Kasumi-1 (cell line): ENCODE measurements at places on chromosomes 3 and 15.

DNA sequence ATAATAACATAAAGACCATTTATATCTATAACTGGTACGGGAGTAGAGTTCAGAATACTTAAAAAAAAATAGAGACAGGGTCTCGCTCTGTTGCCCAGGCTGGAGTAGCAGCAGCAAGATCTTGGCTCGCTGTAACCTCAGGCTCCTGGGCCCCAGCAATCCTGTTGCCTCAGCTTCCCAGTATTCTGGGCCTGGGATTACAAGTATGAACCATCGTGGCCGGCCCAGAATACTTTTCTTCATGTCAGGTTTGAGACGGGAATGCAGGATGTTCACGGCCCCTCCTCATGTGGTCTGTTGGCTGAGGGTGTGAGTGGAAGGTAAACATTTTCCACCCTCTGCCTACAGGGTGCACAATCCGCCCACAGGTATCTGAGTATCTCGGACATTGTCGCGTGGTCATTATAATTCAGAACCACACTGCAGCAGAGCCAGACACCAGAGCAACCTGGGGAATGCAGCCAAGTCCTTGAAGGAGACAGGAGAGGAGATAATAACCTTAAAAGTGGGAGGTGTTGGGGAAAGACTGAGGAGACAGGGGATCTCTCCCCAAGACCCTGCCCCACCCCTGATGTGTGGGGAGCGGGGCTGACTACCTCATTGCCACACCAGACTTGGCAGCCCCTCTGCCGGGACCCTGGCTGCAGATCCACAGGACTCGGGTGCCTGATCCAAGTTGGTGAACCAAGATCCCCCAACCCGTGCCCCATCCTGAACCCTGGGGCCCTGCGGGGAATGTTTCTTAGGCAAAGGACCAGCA, 106.8 kb downstream of the ADCY5 start:
- DNase-seq = no peak

DNA sequence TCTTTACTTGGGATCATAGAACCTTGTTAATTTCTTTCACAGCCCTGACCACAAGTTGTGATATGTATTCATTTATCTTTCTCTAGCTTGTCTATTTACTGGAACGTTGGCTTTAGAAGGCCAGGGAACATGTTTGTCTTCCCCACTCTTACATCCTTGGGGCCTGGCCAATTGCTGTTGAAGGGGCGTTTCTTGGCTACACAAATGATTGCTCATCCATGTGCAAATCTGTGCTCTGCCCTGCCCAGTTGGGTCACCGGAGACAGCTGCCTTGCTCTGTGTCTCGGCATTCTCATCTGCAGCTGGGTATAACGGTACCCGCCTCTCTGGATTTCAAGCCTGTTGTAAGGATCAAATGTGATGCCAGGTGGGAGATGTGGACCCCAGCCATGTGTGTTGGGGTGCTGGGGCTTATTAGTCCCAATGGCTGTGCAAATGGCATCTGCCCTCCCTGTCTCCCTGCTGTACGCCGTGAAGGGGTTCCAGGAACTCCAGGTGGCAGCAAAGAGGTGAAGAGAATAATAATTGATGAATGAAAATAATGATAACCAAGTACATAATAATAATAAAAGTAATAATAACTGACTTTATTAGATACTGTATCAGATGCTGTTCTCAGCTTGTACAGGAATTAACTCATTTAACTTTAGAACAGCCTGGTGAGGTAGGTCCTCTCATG, 24.0 kb upstream of the TLE3 start:
- no peak for DNase-seq

DNA sequence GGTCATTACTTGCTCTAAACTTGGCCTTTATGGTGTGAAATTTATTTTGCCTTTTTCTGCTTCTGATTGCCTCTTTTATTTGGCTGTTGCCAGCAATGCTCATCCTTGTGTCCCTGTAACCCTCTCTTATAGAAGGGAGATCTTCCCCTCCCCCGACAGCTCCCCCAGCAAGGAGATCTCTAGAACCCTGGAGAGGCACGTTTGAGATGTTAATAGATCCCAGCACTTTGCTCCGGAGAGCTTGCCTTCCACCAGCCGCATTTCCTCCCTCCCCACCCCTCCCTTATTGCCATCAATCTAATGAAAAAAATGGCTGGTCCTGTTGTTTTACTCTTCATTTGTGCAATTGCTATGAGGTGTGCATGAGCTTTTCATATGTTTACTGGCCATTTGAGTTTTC, 18.2 kb downstream of the TRIM71 start:
- DNase-seq = no peak

DNA sequence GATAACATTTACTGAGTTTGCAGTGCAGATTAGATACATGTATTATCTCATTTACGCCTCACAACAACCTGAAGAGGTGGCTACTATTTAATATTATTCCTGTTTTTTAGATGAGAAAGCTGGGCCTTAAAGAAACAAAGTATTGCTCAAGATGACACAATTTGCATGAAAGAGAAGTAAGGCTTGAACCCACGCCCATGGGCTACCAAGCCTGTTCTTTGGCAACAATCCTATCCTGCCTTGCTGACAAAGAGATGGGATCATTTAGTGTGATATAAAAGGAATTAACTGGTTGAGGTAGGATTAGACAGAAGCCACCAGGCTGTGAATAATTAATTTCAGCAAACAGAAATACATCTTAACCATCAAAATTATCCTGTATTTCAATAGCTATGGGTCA, 9.2 kb upstream of the LDHAL6B start:
- DNase-seq = no peak
